NCI-H226 (cell line): ENCODE measurements at places on chromosomes 12 and 14.

DNA sequence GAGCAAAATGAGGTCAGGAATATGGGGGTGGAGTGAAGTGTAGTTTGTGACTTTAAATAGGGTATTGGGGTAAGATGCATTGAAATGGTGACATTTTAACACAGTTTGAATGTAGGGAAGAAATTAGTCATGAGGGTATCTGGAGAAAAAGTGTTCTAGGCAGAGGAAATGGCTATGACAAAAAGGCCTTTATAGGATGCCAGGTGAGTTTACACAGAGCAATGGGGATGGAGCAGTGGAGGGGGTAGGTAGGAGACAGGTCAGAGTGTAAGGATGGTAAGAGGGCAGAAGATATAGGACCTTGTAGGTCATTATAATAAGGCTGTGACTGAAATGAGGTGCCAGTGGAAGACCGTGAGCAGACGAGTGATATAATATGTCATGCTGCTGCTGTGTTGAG is 30.4 kb downstream of the HEATR5A start:
- DNase-seq: no peak

GRCh38 chr14:104697892-104698583 is 8.6 kb downstream of the INF2 start:
- no peak for DNase-seq

GRCh38 chr12:5511256-5511643 is 79.3 kb downstream of the NTF3 start:
- DNase-seq: no peak

- no peak for DNase-seq
Observed at GRCh38 chr12:93592641-93593406, 20.3 kb downstream of the SOCS2 start.

DNA sequence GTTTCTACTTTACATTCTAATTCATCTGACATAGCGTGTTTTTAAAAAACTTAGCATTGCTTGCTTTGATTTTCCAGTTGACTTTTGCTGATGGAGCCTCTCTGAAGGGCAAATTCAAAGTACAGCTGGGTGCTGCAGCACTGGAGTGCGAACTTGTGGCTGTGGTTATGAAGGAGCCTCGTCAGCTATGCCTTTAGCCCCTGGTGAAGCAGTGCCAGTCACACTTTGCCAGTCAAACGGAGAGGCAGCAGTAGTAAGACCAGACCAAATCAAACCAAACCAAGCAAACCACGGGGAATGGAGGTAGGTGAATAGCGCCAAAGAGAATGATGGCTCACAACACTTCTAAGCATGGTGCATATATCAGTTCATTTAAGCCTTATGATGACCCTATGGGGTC is 15.1 kb upstream of the SLC38A2 start:
- no peak for DNase-seq

GRCh38 chr12:123671876-123672275 is 963 bp downstream of the TCTN2 start:
- DNase-seq: no peak

DNA sequence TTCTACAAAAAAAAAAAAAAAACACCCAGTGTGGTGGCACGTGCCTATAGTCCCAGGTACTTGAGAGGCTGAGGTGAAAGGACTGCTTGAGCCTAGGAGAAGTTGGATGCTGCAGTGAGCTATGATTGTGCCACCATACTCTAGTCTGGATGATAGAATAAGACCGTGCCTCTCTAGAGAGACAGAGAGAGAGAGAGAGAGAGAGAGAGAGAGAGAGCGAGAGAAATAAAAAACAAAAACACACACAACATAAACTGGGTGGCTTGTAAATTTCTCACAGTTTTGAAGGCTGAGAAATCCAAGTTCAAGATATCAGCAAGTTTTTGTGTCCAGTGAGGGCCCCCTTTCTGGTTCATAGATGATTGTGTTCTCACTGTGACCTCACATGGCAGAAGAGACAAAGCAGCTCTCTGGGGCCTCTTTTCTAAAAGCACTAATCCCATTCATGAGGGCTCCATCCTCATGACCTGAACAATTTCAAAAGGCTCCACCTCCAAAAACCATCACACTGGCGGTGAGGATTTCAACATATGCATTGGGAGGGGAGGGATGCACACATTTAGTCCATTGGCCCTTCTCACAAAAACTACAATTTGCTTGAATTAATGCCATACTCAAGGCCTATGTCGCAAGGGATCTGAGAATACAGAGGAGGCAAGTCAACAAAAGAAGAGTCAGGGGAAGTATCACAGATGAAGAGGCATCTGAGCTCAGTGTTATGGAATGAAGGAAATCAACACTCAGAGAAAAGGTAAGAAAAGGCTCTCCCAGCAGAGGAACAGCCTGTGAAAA is 94.9 kb downstream of the PPM1H start:
- peak; percentile 93 for DNase-seq

GRCh38 chr12:21546716-21547115 is 20.6 kb downstream of the SPX start:
- no peak for DNase-seq

GRCh38 chr12:11746940-11747716 is 97.7 kb downstream of the ETV6 start:
- DNase-seq: no peak

DNA sequence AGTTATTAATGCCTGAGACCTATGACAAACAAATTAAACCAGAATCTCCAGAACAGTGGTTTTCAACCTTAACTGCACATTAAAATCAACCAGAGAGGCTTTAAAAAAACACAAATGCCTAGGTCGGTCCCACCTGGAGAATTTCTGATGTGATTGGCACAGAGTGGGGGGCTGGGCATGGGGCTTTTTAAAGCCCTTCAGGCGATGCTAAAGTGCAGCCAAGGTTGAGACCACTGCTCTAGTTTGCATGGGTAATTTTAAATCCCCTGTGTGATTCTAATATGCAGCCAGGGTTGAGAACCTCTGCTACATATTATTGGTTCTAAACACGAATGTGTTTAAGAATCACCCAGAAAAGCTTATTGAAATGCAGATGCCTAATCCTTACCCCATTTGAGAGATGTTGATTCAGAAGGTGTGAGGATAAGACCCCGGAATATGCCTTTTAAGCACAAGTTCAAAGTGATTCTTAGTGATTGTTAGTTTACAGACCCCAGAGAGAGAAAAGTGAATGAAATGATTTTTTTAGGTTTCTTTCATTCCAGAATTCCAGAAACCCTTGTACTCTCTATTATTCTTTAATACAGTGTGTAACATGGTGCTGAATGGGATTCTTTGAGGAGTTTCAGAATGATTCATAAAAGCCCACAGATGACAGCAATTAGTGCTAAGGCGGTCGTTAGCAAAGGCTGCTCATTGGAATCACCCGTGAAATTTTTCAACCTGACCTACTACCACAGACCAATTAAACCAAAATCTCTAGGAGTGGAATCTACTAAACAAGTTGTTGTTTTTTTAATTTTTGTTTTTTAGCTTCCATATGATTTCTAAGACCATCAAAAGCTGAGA is 44.9 kb downstream of the LIN7A start:
- no peak for DNase-seq

- DNase-seq: no peak
Observed at GRCh38 chr14:55516776-55517175, 63.2 kb upstream of the KTN1 start.

DNA sequence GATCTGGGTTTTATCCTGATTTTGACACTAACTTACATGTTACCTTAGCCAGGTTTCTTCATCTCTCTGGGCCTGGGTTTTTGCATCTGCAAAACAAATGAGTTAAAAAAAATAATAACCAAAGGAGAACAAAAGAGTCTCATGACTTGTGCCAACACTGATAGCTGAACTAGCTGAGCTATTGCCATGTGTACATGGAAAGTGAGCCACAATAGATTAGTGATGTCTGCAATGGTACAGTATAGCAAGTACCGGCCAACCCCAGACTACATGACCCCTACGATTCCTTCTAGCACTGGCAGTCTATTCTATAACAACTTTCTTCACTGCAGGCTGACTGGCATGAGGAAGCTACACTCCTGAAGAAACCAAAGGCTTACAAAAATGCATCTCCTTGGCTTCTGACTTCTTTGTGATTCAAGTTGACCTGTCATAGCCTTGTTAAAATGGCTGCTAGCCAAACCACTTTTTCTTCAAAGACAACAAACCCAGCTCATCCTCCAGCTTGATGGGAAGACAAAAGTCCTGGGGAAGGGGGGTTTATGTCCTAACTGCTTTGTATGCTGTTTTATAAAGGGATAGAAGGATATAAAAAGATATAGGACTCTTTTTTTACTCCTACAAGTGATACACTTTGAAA is 123.7 kb downstream of the DAD1 start:
- DNase-seq: no peak

GRCh38 chr12:119803381-119803791 is 73.7 kb downstream of the CIT start:
- DNase-seq: no peak

- DNase-seq: peak; percentile 18
Observed at GRCh38 chr12:119412811-119413794, 78.6 kb downstream of the CCDC60 start.

- DNase-seq: peak; percentile 56
Observed at GRCh38 chr12:4997939-4998338, 45.7 kb upstream of the KCNA5 start.

DNA sequence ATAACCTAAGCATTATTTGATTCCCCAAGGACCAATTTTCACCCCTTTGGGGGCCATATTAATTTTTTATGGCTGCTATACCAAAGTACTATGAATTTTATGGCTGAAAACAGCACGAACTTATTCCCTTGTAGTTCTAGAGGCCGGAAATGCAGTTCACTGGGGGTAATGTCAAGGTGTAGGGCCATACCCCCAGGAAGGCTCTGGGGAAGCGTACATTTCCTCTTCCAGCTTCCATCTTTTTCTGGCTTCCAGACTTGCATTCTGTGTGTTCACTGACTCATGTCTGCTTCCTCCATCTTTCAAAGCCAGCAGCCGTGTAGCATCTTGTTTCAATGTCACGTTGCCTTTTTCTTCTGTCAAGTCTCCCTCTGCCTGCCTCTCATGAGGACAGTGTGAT is 133.5 kb downstream of the BICD1 start:
- DNase-seq: no peak

DNA sequence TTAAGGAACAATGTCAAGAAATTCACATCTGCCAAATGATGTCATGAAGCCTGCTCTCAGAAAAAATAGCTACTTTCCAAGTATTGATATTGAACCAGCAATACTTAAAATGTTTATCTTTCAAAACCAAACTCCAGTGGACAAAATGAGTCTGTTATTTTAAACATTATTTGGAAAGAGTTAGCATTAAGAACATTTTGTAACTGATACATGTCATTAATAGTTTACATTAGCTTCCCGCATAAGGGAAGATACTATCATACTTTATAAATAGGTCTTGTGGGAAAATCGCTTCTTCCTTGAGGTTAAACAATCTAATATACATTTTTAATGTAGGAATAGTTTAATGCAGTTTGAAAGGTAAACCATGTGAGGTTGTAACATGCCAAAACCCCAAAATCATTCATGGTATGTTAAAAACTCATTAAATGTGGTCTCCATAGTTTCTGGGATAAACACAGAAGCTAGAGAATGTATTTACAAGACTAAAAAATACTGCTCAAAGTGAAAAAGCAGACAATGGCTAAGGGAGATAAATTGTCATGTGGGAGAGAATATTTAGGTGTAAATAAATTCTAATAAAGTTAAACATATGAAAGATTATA is 73.4 kb upstream of the ATP2B1 start:
- no peak for DNase-seq

DNA sequence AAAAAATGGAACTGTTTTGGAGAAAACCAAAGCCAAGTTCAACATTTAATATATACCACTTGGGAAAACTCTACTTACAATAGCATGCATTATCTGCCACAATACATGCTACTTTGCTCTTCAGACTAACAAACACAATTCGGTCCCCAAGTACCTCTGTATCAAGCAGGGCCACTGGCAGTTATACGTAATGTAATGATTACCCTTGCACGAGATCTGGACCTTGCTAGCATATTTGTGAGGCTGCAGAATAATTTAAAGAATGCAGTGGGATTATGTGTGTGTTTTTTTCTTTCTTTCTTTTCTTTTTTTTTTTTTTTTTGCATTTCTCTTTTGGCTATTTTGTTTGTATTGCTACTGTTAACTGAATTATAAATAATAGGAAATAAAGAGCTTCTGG is 22.8 kb upstream of the PYGL start:
- no peak for DNase-seq

DNA sequence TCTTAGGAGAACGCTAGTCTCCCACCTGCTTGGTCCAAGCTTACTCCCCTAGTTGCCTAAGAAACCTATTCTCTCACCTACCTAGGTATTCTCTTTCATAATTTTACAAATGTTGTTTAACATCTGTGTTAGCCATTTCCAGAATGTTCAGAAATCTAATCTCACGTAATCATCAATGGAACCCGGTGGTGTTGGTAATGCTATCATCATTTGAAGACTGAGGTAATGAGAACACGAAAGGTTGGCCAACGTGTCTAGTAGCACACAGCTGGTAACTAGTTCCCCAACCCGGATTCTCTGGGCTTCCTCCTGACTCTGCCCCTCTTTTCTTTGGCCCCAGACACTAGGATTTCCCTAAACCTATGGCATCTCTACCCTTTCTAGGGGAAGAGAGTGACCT is 43.8 kb upstream of the EMP1 start:
- no peak for DNase-seq

- DNase-seq: no peak
Observed at GRCh38 chr12:18562531-18562930, 175.3 kb downstream of the PLCZ1 start.

- DNase-seq: no peak
Observed at GRCh38 chr12:11991604-11992003, 79.1 kb upstream of the BCL2L14 start.

DNA sequence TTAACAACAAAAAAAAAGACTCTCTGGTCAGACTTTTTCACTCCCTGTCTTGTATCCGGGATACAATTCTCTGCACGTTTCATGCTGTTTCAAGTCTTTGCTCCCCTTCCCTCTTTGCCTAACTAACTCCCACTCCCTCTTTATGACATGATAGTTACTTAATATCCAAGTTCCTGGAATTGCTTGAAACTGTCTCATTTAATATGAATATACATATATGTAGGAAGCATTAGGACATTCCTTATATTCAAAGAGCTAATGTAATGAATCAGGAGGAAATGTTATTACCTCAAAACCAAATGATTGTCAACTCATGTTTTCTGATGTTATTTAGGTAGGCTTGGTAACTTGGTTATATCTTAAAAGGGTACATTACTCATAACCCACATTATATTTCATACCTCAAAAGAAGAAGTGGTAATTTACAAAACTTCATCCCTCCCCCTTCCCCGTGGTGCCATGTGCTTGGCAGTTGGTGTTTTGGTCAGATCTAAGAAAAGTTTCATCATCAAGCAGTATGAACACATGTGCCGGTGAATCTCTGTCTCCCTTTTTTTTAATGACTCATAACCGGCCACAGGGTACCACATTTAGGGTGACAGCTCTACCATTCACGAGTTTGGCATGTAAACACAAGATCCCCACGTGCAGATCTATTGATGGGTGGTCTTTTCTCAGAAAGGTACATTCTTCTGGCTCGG is 56.5 kb downstream of the HCAR2 start:
- DNase-seq: peak; percentile 68

DNA sequence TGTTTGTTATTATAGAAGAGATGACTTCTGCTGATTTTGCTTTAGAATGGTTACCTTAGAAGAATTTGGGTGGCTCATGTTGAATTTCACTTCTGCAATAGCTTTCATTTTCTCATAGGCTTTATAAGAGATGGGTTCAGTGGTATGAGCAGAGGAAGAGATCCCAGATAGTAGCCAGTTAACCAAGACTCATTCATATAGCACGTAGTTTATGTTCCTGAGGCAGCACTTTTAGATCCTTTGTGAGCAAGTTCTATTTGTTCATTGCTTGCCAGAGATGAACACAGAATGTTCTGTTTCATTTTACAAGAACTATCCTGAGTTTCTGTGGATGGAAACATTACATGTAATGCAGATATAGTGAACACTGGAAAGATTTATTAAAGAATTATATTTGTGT is 32.2 kb downstream of the RAB21 start:
- no peak for DNase-seq

GRCh38 chr12:60263836-60264493 is 668.1 kb downstream of the SLC16A7 start:
- no peak for DNase-seq
